ENCODE measurements at places on chromosomes 4 and X.

DNA sequence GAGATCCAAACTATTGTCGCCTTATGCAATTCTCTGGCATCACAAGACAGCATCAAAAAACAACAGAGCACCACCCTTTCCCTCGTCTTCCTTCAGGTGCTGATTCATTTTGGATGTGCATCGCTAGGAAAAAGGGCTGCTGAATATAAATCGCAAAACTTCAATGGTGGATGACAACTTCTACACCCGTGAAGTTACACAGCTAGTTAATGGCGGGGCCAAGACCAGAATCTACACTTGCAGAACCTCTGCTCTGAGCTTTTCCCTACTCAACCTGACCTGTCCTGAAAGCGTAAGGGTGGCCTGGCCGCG is 674 bp downstream of the GNPDA2 start:
- no peak for DNase-seq

DNA sequence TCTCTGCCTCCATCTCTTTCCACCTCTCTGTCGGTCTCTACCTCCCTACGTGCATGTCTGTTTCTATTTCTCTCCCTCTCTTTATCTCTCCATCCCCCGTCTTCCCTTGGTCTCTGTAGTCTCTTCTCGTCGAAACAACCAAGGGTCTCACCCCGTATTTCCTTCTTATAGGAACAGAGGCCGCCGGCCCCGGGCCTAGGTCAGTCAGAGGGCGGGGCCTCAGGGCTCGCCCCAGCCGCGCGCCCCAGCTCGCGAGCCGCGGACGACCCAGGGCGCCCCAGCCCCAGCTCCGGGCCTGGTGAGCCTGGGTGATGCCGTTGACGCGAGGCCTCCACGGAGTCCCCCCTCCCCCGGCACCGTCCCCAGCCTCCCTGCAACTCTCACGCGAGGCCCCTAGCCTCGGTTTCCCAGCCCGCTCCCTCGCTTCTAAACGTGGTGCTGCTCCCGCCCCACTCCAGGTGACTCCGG is 6.6 kb downstream of the TIMM17B start:
- DNase-seq = no peak

GRCh38 chr4:6681191-6681590 is 12.5 kb upstream of the S100P start:
- DNase-seq = no peak

DNA sequence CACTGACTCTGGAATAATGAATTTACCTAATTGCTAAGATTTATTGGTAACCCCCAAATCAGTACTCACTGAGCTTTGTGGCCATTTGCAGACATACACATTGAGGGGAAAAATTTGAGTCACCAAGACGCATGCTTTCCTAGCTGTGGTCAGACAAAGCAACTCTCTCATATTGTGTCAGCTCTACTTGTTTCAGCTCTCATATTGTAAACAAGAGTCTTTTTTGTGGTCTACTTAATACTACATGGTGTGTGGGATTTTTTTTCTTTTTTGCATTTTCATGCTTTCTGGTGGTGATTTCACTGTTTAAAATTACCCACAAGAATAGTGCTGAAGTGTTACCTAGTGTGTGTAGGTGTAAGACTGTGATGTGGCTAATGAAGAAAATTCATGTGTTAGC is 428.2 kb upstream of the GALNT7 start:
- DNase-seq = no peak

- DNase-seq = no peak
Observed at GRCh38 chrX:125289920-125290319, 29.8 kb upstream of the TEX13C start.

- no peak for DNase-seq
Observed at GRCh38 chr4:150569384-150569987, 12.5 kb upstream of the MAB21L2 start.

- DNase-seq = no peak
Observed at GRCh38 chrX:17474892-17475291, 99.9 kb downstream of the NHS start.

DNA sequence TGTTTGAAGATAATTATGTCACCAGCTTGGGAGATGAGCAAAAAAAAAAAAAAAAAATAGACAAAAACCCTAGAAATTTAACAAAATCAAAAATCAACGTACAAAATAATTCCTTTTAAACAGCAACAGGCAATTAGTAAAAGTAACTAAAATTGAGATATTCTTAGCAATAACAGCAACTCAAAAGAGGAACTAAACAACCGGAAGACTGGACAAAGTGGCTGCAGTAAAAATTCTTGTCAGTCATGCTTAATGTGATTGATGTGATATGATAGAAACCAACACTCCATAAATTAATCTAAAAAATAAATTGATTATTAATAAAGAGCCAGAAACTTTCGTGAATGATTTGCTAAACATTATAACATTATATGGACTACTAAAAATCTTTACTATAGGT is 1534.6 kb upstream of the AGA start:
- DNase-seq = no peak

All from CD4-positive, alpha-beta T cell (primary cell).